ENCODE measurements at places on chromosomes 5 and 9.

- DNase-seq = no peak
These were observed 25.0 kb upstream of the SNX2 start for GRCh38 chr5:122749886-122750285.

DNA sequence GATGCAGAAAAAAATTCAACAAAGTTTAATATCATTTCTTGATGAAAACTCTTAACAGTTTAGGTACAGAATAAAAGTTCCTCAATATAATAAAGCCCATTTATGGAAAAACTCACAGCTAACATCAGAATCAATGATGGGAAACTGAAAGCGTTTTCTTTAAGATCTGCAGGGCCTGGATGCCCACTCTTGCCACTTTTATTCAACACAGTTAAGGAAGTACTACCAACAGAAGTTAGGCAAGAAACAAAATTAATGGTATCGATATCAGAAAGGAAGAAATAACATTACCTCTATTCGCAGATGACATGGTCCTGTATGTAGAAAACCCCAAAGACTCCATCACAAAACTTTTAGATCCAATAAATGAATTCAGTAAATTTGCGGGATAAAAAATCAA lies 542.4 kb upstream of the RGMB start:
- DNase-seq = no peak

DNA sequence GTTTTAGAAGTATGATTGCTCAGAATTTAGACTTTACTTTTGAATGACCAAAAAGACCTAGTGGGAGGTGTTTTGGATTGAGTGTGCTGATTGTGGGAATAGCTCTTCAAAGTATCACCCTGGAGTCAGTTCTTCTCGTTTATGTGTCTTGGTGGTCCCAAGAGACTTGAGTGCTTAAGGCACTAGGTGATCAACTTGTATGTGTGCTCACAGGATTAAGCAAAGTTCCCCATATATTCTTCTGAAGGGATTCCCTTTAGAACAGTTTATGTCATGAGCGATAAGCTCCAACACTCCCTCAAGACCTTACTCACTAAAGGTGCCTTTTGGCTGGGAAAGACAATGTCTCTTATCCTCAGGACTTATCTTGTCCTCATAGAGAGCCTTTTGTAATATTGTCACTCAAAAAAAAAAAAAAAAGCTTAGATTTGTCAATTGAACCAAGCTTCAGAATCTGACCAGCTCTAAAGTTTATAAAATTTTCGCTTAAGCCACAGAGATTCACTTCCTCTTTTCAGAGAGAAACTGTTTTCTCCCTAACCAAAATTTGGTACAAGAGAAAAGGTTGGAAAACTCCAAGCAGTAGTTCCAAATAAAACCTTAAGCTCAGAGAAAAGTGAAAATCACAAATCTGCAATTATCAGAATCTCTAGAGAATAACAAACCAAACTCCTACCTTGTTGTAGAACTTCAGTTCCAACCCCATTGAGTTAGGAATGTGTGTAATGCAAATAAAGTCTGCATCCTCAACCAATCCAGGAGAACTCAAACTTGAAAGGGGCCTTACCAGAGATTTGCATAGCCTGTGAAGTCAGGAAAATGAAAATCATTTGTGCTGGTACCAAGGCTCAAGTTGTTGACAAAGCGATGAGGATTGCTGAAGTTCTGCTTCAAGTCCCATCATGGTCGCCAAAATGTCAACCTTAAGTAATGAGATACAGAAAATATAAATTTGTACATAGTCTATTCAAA lies 40.0 kb upstream of the PDZD2 start:
- DNase-seq = no peak

DNA sequence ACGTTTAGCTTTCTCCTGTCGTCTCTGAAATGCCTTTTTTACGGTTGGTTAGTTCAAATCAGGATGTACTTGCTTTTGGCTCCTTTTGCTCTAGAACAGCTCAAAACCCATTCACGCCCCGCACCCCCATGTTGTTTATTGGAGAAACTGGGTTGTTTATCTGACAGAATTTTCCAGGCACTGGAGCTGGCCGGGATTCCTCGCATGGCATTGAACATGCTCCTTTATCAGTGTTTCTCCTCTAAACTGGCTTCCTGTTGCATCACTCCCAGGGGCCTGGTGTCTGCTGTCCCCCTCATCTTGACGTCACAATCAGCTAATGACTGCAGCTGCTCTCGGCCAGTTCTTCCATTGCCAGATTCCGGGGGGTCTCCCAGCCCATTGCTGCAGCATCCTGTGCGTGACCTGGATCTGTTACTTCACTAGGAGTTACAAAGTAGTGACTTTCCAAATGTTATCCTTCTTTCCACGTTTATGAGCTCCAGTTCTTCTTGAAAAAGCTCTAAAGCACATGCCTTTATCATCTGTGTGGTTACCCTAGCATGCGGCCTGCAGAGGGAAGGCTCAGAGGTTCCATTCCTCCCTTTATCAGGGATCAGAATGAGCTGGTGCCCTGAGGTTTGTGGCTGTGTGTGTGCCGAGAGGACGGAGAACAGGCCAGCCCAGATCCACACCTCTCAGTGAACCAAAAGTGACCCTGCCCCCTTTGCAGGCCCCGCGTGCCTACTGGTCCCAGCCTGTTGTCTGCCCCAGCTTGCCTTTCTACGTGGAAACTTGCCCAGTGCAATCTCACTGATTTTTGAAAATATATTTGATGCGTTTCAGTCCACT lies 27.5 kb downstream of the FAM163B start:
- no peak for DNase-seq

DNA sequence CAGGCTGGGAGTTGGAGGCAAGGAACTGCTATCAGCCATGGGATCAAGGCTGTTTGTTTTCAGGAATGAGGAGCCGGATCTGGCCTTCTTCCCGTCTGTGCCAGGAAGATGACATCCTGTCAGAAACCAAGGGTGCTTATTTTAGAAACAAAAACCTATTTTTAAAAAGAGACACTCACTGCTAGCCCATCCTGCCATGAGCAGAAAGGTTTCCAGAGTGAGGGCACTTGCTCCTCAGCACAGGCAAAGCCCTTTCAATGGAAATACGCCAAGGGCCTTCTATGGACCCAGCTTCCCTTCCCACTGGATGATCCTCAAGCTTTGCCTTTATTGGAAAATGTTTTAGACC lies 132.6 kb upstream of the FSTL4 start:
- DNase-seq = no peak

DNA sequence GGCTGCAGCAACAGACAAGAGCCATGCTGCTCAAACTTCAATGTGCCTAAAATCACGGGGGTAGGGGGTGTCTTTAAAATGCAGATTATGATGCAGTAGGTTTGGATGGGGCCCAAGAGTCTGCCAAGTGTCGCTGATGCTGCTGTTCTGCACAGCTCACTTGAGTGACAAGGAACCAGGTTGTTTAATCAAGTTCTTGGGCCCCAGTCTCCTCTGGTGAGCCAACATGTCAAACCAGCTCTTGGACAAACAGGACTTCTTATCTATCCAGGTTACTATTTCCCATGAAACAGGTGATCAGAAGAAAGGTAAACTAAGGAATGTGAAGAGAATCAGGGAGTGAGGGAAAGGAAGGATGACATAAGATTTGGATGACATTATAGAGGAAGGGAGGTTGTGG lies 78.0 kb downstream of the APBA1 start:
- no peak for DNase-seq

DNA sequence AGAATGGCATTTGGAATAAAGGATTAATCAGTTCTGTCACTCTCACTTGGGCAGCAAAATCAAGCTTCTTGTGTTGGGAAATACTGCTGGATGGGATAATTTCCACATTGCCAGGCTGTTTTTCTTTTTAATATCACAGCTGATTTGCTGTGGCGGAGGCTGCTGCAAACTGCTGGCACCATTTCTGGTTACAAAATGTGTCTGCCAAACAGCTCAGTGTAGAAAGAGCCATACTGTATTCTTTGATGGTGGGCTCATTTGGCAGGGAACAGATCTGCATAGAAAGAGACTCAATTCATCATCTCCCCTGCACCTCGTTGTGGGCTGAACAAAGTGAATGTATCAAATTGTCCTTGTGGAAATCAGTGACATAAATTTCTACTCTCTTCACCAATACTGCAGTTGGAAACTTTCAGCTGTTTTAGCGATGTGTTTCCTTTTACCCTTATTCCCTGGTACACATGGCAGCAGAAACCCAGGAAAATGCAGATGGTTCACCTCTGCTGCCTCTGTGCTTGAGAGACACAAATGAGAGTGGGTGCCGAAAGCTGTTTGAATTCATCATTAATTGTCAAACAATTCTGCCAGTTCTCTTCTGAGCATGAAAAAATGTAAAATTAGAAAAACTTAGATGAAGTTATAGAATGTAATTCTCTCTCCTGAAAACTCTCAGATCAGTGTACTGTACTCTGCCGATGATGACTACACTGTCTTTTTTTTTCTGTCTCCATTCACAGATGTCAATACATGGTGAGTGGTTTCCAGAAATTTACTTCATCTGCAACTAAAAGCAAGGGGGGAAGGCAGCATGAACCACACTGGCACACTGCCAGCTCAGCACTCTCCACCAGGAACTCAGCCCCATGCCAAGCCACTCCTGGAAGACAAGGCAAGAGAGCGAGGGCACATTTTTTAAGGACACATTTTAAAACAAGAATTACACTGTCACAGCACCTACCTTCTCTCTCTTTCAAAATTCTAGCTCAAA lies 75.0 kb downstream of the HMHB1 start:
- DNase-seq = no peak

DNA sequence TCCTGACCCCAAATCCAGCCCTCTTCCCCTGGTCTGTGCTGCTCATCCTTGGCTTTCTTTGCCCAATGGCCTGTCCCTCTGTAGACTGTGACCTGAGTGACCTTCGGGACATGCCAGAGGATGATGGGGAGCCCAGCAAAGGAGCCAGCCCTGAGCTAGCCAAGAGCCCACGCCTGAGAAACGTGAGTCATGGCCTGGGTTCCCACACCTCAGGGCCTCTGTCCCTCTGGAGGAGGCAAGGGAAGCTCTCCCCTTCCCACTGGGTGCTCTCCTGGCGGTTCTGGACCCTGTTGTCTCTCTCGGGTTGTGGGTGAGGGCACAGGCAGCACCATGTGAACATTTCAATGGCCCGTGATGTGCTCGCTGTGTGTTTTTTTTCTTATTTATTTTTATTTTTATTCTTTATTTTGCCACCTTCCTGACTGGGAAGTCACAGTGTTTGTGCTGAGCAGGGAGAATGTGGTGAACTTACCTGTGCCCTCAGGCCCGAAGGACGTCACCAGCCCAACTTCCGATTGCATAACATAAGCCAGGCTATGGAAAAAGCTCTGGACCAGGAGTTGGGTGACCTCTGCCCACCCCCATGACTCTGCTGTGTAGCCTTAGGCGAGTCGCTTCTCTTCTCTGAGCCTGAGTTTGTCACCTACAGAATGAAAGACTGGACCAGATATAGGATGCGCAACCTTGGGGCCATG lies 29.5 kb downstream of the AFAP1L1 start:
- no peak for DNase-seq

DNA sequence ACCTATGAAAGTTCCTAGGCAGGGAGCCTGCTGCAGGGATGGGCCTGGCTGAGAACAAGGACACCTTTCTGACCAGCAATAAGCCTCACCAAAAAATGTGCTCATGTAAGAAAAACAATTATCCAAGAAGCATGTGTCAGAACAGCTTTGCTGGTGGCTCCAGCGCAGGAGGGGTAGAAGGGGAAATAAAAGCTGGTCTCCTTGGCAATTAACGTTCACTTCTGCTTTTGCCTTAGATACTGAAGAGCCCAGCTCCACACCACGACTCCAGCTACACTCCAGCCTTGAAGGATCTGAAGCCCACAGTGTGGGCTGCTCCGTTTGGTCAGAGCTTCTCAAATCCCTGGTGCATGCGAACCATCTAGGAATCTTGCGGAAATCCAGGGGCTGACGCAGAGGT lies 107.6 kb upstream of the PHYKPL start:
- DNase-seq = no peak

- DNase-seq = no peak
These were observed 75.8 kb upstream of the PPP1R2B start for GRCh38 chr5:156774273-156774672.

- DNase-seq = no peak
These were observed 85.0 kb downstream of the HMHB1 start for GRCh38 chr5:143896966-143897365.

DNA sequence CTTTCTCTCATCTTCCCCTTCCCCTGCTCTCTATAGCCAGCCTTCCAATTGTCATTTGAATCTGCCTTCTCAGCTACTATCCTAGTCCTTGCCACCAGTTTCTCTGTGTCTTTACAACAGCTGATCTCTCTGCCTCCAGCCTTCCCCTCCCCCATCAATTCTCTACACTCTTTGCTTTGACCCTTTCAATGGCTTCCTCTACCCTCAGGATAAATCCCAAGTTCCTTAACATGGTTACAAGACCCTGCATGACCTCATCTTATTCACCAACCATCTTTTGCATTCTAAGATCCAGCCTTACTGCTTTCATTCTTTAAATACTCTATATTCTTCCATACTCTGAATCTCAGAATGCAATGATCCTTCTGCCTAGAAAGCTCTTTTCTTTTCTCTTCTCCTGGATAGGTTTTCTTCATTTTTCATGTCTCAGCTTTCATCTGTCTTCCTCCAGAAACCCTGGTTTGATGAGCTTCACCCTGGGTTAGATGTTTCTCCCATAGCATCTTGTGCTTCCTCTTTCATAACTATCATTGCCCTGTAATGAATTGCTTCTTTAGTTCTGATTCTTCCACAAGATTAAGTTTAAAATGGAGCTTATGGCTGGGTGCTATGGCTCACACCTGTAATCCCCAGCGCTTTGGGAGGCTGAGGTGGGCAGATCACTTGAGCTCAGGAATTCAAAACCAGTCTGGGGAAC lies 58.6 kb upstream of the ZSWIM6 start:
- DNase-seq = no peak

GRCh38 chr9:128554155-128554862 lies 1.9 kb downstream of the SPTAN1 start:
- no peak for DNase-seq

- no peak for DNase-seq
These were observed 10.9 kb downstream of the ZCCHC10 start for GRCh38 chr5:133015466-133015865.

GRCh38 chr9:125428060-125428901 lies 166.7 kb downstream of the GAPVD1 start:
- peak; percentile 4 for DNase-seq

DNA sequence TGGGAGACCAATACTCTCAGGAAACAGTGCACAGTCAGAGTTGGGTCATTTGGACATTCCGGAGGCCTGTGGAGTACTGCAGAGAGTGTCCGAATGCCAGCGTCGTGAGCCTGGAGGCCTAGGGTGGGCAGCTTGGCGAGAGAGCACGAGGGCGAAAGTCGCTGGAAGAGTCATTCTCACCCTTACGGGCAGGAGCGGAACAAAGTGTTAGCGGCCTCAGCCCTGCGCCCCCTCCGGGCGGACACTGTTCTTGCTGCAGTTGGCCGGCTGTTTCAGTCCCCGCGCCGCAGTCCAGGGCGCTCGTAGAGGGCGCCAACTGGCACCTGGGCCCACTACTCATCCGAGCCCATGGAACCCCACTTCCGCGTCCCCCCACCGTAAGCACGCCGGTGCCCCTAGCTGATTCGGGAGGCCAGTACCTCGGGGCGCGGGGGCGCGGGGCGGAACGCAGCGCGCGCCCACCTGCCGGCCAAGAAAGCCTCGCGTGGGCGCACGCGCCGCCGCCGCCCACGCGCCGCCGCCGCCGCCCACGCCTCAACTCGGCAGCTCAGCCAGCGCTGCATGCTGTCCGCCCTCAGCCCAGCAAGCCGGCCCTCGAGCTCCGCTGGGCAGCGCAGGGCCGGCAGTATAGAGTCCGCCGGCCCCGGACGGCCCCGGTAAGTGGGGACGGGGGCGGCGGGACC lies 99.7 kb upstream of the CCL21 start:
- DNase-seq = no peak

GRCh38 chr9:128892221-128892921 lies 10.4 kb downstream of the LRRC8A start:
- DNase-seq = no peak

All from Panc1 (cell line).